ENCODE measurements at places on chromosomes 7 and 10.

- no peak for DNase-seq
These were observed 233.0 kb upstream of the TCERG1L start for GRCh38 chr10:131544495-131544894.

DNA sequence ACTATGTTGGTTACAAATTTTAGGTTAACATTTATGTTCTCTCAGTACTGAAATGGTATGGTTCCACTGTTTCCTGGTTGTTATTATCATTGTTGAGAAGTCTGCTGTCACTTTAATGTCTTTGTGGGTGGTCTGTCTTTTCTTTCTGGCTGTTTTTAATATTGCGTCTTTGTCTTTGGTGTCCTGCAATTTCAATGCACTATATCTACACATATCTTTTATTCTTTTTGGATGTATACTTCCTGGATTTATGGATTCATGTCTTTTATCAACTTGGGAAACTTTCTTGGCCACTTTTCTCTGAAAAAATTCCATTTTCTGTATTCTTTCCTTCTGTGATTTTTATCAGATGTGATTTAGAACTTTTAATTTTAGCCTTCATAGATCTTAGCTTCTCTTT is 250.2 kb downstream of the BUB3 start:
- no peak for DNase-seq

- DNase-seq = peak; percentile 62
These were observed 16.4 kb downstream of the TNRC18 start for GRCh38 chr7:5406957-5407945.

- DNase-seq = no peak
These were observed 22.2 kb downstream of the PRKAG2 start for GRCh38 chr7:151854720-151855071.

DNA sequence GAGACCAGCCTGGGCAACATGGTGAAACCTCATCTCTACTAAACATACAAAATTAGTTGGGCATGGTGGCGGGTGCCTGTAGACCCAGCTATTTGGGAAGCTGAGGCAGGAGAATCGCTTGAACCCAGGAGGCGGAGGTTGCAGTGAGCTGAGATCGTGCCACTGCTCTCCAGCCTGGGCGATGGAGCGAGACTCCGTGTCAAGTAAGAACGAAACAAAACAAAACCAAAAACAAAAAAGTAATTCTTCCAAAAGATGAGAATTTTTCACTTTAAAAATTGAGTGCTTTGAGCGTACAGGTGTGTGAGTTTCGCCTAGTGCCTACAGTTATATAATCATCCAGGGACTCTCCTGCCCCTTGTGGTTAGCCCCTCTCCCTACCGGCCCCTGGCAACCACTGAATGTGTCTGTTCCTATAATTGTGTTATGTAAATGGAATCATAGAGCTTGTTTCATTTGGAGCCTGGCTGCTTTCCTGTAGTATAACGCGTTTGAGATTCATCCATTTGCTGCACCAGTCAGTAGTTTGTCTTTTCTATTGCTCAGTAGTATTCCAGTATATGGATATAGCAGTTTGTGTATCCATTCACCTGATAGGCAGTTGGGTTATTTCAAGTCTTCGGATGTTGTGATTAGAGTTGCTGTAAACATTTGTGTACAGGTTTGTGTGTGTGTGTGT is 80.0 kb downstream of the RBM33 start:
- DNase-seq = no peak

DNA sequence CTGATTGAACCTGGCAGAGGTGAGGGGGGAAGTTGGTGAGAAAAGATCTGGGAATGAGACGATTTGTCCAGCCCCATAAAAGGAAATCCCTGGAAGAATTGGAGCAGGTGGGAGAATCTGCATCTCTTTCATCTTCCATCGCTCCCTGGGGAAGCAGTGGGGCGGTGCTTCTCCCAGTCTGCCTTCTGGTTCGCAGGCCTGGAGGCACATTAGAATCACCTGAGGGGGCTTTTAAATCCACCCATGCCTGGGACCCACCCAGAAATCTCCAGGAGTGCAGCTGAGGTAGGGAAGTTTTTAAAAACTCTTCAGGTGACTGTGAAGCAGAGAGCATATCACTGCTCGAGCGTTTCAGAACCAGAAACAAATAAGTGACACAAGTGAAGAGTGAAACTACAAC is 26.7 kb upstream of the SYPL1 start:
- DNase-seq = no peak

- DNase-seq = no peak
These were observed 3.7 kb downstream of the DBNL start for GRCh38 chr7:44048031-44048795.

Data from COR-L47 (cell line).